ENCODE measurements at places on chromosomes 3 and 15. TPM values are rescaled to one million over a fixed set of nuclear protein-coding genes. Genes with fewer than 3 reads are reported as not detected.

DNA sequence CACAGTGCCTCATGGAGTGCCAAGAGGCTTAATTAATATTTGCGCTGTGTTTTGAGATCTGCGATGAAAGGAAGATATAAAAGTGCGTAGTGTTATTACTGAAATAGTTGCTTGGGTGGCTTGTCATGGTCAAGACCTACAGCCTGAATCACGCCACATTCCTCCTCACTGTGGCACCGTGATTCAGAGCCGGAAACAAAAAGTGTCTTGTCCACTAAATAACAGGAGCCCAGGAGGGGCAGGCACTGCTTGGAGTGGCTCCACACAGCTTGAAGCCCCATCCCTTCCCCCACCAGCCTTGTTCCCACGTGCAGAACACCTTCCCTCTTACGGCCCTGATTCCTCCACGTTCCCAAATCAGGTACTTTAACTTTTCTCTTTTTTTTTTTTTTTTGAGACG, 1.2 kb upstream of the LRRC15 start:
- DNase-seq, result no peak
- no peaks in the 10 kb centered on the region for H3K36me3 ChIP-seq
- no peaks in the 10 kb centered on the region for H3K27me3 ChIP-seq
- no peaks in the 10 kb centered on the region for H3K4me1 ChIP-seq
- no peak overlapping the region for H3K4me3 ChIP-seq

GRCh38 chr3:168414149-168414548, 318.4 kb upstream of the GOLIM4 start:
- H3K4me3 ChIP-seq, result no peak overlapping the region
- no peaks in the 10 kb centered on the region for H3K4me1 ChIP-seq
- no peak overlapping the region for H3K27ac ChIP-seq
- no peaks in the 10 kb centered on the region for H3K36me3 ChIP-seq
- no peaks in the 10 kb centered on the region for H3K27me3 ChIP-seq

DNA sequence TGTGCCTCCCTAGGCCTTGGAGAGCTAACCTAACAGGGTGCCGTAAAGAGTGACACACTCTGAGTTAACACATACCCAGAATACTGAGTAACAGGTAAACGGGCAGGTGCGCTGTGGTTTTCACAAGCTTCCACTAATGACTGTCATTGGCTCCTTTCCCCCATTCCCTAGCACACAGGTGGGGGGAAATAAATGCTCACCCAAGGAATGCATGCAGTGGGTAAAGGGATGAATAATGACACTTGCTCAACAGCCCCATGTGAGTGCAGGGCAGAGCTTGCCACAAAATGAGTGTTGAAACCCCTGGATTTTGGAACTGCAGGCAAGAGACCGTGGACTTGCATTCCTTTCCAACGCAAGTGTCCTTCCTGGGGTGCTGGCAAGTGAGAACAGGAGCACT, 57.6 kb downstream of the ADAMTS17 start:
- DNase-seq, result no peak
- H3K4me3 ChIP-seq, result no peak overlapping the region
- H3K27me3 ChIP-seq, result no peaks in the 10 kb centered on the region
- peaks cover 6% of the 10 kb centered on the region for H3K4me1 ChIP-seq
- no peaks in the 10 kb centered on the region for H3K36me3 ChIP-seq
- H3K27ac ChIP-seq, result peak overlapping the region; percentile 50

DNA sequence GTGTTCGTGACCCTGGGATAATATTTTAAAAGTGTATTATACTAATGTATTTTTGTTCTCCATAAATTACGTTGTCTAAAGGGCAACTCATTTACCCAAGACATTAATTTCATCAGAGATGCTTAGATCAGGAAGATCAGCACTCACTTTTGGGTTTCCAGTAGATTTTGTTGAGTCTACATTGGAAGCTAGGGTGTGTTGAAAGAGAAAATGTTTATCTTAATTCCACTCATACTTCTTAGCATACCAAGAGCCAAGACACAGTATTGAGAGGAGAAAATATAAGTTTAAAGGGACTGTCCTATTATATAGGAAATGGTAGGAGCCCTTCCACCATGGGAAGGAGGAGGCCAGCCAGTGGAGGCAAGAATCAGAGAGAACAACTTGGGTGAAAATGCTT, 412.9 kb upstream of the RGMA start:
- H3K4me3 ChIP-seq, result no peak overlapping the region
- no peaks in the 10 kb centered on the region for H3K36me3 ChIP-seq
- no peak overlapping the region for H3K27ac ChIP-seq

DNA sequence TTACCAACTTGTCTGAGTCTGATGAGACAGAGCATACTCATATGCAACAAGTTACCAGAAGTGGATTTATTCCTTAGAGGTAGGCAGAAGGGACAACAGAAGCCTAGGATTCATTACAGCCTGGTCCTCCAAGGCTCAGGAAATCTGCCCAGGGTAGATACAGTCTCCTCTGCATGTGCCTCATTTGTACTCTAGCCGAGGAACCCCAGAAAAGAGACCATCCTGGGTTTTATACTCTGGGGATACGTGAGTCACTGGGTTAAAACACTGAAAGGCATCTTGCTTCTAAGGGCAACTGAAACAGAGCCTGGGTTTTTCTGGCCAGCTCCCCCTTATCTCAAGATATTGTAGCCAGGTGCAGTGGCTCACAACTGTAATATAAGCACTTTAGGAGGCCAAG, 45.6 kb downstream of the TLNRD1 start:
- no peaks in the 10 kb centered on the region for H3K27me3 ChIP-seq
- no peak overlapping the region for H3K4me3 ChIP-seq
- no peak for DNase-seq
- no peaks in the 10 kb centered on the region for H3K36me3 ChIP-seq
- no peaks in the 10 kb centered on the region for H3K4me1 ChIP-seq

- no peak overlapping the region for H3K27ac ChIP-seq
- no peak for DNase-seq
- peak overlapping the region; percentile 77 for H3K4me3 ChIP-seq
- H3K4me1 ChIP-seq, result no peaks in the 10 kb centered on the region
These were observed 8.5 kb downstream of the EOMES start for GRCh38 chr3:27713435-27714145.

TEX9 gene
- total RNA-seq, result 3.4 TPM

NOX5 gene
- total RNA-seq, result 2.6 TPM
